ENCODE measurements at places on chromosomes 11 and 22.
A peak's percentile ranks its signal among the peaks of the same experiment; 100 is the strongest.

DNA sequence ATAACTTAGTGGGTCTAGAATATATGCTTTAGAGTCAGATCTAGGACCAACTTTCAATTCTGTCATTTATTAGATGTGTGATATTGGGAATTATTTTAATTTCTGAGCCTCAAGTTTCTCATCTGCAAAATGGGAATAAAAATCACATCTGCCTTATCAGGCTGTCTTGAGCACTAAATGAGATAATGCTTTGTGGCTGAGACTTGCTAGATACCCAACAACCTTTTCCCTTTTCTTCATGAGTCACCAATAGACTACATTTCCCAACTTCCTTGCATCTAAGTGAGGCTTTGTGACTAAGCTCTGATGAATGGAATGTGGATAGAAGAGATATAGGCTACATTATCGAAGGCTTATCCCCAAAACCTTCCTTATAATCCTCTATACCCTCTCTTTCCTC is 220.7 kb upstream of the SESN3 start:
- DNase-seq, result no peak

GRCh38 chr11:105371311-105371710 is 231.7 kb upstream of the CARD18 start:
- no peak for DNase-seq

DNA sequence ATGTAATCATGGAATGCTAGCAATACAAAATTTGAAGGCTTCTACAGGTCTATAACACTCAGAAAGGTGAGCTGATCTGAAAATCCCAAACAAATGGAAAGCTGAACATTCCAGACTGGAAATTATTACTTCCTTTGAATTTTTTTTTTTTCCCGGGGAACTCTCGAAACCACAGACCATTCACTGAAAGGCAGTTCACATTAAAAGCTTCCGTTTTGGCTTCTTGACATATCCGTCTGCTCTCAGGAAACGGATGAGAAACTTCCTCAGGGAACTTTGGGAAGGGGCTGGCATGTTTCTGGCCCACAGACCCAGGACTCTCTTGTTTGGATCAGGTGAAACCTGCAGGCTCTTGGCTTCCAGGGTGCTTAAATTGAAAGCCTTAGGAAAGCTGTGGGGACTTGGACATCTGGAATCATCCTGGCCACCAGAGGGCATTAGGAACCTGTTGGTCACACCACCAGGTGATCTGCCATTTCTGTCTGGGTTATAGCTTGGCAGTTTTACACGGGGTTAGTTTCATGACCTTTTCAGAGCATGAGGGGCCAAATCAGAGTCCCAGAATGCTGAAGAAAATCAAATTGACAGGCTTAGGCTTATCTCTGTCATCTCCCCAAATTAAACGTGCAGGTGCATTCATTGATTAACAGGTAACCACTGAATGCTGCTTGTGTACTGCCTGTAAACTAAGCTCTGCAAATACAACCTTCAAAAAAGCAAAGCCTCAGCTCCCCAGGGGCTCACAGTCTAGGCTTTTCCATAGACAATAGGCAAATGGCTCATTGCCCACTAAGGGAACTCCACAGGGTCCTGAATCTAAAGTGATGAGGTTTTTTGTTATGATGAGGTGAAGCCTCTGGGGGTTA is 22.7 kb upstream of the GRAMD1B start:
- no peak for DNase-seq

DNA sequence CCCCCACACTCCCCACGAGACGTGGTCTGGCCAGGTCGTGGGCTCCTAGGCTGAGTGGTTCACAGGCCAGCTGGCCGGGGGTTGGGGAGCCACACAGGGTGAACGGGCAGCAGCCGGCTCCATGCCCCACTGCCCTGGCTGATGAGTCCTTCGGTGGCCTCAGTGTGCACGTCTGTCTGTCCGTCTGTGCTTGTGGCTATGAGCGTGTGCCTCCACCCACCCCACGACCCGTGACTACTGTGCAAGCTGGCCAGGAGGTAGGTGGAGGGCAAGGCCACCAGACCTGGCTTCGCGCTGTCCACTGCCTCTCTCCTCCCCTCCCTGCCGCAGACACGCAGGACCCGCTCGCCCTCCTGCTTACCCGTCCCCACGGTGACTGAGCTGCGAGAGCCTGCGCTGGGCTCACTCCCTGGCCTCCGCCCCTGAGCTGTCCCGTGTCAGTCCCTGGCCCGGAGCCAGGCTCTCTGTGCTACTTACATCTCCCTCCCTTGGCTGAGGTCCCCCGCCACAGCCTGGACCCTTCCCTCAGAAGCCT is 14.1 kb downstream of the CSDC2 start:
- no peak for DNase-seq

GRCh38 chr11:3710485-3711259 is 39.5 kb upstream of the CHRNA10 start:
- DNase-seq, result no peak

GRCh38 chr11:87908086-87908485 is 267.2 kb downstream of the RAB38 start:
- DNase-seq, result no peak

- no peak for DNase-seq
Measured at GRCh38 chr11:61011950-61012736, 40.7 kb downstream of the CD6 start.

GRCh38 chr11:72391638-72392423 is 42.5 kb downstream of the CLPB start:
- DNase-seq, result no peak

- no peak for DNase-seq
Measured at GRCh38 chr11:77560605-77561004, 29.1 kb upstream of the AQP11 start.

- DNase-seq, result no peak
Measured at GRCh38 chr11:116409238-116409637, 363.5 kb downstream of the BUD13 start.

DNA sequence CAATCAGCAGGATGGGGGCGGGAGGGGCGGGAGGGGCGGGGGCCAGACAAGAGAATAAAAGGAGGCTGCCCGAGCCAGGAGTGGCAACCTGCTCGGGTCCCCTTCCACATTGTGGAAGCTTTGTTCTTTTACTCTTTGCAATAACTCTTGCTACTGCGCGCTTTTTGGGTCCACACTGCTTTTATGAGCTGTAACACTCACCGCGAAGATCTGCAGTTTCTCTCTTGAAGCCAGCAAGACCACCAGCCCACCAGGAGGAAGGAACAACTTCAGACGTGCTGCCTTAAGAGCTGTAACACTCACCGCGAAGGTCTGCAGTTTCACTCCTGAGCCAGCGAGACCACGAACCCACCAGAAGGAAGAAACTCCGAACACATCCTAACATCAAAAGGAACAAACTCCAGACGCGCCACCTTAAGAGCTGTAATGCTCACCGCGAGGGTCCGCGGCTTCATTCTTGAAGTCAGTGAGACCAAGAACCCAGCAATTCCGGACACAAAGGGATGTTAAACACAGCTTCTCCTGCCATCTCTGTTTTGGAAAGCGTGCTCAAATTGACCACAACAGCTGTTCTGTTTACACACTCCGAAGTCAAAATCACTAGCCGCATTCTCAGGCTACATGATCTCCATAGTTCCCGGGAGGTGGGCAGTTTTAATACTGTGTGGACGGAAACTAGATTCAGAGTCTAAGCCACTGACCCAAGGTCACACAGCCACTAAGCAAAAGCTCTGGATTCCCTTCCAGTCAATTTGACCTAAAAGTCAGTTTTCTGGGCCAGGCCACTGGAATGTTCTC is 11.9 kb downstream of the PLAAT2 start:
- no peak for DNase-seq

DNA sequence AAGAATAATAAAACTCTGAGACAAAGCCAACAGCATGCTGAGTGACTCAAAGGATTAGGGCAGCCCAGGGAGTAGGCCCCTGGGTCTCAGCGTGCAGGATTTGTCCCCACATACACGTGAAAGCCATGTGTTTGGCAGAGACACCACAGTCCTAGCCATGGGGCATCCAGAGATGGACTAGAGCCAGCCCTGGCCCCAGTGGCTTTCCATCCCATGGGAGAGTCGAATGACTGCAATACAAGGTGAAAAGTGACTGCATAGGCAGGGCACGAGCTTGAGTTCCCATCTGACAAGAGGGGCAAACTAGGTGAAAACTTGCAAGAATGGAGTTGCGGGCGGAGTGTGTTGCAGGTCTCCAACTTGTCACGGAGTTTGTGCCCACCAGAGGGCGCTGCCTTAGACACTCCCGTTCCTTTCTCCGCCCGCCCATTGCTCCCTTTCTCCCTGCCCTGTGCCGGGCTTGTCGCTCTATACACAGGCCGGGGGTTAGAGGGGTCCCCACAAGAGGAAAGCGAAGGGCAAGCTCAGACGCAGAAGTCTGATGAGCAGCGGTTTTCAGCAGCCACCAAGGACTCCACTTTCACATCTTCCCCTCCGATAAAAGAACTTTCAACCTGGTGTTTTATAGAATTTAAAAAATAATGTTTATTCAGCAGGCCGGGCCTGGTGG is 24.2 kb downstream of the TSKU start:
- peak; percentile 74 for DNase-seq

GRCh38 chr11:130118165-130118564 is 41.4 kb upstream of the ST14 start:
- no peak for DNase-seq

DNA sequence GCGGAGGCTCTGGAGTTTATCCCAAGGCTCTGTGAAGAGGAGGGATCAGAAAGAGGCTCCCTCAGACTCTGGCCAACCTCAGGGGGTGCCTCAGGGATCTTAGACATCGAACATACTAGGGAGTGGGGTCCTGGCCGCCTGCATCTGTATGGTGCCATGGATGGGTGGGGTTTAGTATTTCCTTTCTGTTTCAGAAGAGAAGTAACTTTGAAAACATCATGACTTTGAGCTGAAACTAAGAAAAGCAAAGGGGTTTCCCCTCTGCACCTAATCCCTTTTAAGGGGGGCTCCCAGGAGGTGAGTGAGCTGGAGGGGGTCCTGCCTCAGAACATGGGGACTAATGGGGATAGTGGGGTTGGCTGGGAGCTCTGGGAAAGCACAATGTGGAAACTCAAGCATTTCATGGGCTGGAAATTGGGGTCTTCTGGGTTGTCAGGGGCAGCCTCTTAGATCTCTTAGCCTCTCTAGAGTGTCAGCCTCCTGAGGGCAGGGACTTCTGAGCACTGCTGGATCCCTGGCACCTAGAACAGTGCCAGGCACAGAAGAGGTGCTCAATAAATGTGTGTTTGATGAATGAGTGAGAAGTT is 11.8 kb upstream of the SSTR3 start:
- no peak for DNase-seq

- DNase-seq, result no peak
Measured at GRCh38 chr11:124233376-124233775, 7.5 kb upstream of the OR8G1 start.

DNA sequence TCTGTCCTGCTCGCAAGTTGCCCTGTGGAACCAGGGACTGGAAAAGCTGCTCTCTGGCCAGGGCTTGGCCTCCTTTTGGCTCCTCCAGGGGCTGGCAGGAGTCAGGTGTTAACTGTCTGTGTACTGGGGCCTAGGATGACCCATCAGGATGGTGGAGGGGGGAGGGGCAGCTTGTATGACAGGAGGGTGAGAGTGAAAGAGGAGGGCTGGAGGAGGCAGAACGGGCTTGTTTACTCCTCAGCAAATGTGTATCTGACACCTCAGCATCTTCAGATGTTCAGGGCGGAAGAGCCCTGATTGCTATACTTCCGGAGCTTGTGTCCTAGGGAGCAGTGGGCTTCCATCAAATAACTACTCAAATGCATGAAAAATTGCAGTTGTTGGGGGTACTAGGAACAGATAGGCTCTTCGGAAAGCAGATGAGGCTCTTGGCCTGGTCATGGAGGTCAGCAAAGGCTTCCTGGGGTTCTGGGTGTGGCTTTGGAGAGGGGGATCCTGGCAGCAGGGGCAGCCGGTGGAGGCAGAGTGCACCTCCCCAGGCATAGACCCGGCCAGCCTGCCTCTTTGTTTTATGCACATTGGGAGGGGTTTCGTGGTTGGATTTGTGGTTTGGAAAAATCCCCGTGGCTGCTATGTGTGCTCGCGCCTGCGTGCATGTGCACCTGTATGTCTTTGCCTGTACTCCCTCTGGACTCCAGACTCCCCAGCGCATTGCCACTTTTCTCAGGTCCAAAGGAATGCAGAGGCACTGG is 31.2 kb downstream of the CD82 start:
- DNase-seq, result peak; percentile 47

GRCh38 chr11:77506857-77507256 is 33.0 kb upstream of the PAK1 start:
- no peak for DNase-seq

DNA sequence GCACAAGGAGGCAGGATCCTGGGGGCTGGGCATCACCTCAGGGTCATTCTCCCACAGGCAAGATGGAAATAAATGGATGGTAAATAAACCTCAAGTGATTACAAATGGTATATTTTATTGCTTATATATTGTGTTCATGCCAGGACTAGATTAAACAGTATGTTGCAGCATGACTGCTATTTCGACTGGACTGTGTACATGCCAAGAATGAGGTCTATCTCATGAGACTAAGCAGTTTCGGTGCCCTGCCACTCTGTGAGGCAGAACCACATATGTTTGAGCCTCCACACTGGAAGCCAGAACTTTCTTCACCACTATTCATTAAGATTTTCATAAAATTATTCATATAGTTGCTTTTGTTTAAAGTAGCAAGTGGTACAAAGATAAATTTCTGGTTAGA is 140.2 kb downstream of the DDX10 start:
- no peak for DNase-seq

- no peak for DNase-seq
Measured at GRCh38 chr11:34513682-34514449, at the start of gene ELF5. TSS of gene ELF5 (minus strand) at chr11:34513794. CDS start at chr11:34505749, 8,045 bp downstream.

DNA sequence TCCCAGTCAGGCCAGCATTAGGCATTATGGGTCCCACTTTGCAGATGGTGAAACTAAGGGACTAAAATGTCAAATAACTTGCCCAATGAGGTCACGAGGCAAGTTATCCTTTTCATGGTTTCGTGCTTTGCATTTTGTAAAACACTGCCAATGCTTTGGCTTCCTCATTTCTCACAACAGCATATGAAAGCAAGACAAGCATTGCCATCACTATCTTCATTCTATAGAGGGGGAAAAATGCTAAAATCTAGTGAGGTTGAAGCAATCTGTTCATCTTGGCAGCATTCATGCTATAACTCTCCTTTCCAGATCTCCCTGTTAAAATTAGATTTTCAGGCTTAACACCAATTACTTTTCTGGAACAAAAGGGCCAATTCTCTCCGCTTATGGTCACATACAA is 14.8 kb downstream of the FAM181B start:
- no peak for DNase-seq

- DNase-seq, result no peak
Measured at GRCh38 chr22:17949642-17950473, 74.5 kb downstream of the MICAL3 start.

Data from stimulated activated CD4-positive, alpha-beta T cell treated with anti-CD3 and anti-CD28 coated beads, TNF-alpha, amount 100 ng/mL, for 24 hours (primary cell).